Left ventricle myocardium inferior (tissue), 1 donor: ENCODE measurements at places on chromosomes 1 and 21. TPM values are rescaled to one million over a fixed set of nuclear protein-coding genes. Genes with fewer than 3 reads are reported as not detected.

DNA sequence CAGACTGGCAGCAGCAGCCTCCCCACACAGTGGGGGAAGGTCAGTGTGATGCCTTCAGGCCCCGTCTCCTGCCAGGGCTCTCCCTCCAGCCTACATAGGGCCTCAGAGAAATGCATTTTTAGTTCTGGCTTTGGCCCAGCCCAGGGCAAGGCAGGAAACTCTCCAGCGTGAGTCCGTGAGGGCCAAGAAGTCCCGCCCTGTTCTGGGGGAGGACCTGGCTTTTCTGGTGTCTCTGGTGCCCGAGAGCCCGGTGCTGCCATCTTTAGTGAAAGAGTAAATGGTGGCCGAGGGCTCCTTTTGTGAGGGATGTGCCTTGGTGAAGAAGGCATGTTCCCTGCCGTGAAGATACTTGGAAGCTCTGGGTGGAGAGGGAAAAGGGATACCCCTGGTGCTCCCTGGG, 14.8 kb upstream of the DIP2A start:
- peak; percentile 36 for DNase-seq

DNA sequence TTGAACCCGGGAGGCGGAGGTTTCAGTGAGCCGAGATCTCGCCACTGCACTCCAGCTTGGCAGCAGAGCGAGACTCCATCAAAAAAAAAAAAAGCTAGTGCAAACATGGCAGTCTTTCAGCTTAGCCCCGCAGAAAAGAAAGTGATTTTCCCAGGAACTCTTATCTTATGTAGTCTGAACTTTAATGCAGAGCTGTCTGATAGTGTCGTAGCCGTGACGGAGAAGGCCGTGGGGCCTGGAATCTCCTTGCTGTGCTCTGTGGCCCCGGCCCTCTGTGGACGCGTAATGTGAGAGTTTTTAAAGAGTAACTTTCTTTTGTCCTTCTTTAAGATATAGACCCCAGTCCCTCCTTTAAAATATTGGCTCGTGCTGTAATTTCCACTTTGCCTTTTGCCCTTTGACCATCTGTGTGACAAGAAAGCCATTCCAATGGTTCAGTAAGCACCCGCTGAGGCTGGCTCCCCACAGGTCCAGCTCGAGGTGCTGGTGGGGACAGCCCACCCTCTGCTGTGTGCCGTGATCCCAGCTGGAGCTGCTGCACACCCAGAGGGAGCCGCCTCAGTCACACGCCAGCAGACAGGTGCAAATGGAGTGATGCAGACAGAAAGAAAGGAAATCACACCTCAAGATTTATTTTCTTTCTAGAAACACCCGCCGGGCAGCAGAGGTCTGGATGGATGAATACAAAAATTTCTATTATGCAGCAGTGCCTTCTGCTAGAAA, 164.0 kb downstream of the PGBD5 start:
- DNase-seq: no peak

GRCh38 chr1:162035241-162035640, 11.6 kb upstream of the OLFML2B start:
- no peak for DNase-seq

Gene CFHR3
- not detected for total RNA-seq

Gene VWA5B1
- total RNA-seq: 0.16 TPM

DNA sequence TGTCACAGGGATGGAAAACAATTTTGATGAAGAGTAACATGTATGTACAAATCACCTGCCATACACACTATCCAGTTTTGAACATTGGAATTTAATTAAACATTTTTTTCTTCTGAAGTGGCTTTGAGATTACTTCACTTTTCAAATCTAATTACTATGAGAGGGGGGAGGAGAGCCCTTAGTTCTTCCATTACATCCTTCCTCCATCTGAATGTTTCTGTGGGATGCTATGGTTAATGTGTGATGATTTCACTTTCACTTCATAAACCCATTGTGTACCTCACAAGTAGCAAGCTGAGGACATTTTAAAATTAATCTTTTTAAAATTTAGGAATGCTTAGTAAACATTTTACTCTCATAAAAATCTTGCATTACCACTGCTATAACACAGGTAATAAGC, 156.9 kb downstream of the RUNX1 start:
- no peak for DNase-seq
